ENCODE measurements at places on chromosomes 2 and 18.

GRCh38 chr2:64485961-64486360 is 32.0 kb downstream of the LGALSL start:
- DNase-seq: no peak

DNA sequence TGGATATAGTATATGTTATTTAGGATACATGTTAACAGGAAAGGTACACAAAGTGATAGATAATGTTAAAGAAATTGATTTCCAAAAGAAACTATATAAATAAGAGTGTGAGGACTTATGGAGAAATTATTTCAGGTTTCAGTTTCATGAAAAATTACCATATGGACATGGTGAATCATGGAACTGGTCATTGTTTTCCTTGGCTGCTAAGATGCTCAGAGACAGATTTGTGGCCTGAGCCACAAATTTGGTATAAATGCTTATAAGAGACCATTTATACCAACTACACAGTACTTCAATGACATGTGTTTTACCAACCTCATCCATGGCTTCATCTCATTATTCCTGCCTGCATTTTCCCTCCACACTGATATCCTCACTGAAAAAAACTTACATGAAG is 188.1 kb downstream of the FMNL2 start:
- no peak for DNase-seq

- DNase-seq: no peak
Measured at GRCh38 chr2:48007699-48008268, 101.5 kb upstream of the FBXO11 start.

GRCh38 chr18:26255695-26256622 is 29.7 kb downstream of the TAF4B start:
- no peak for DNase-seq

DNA sequence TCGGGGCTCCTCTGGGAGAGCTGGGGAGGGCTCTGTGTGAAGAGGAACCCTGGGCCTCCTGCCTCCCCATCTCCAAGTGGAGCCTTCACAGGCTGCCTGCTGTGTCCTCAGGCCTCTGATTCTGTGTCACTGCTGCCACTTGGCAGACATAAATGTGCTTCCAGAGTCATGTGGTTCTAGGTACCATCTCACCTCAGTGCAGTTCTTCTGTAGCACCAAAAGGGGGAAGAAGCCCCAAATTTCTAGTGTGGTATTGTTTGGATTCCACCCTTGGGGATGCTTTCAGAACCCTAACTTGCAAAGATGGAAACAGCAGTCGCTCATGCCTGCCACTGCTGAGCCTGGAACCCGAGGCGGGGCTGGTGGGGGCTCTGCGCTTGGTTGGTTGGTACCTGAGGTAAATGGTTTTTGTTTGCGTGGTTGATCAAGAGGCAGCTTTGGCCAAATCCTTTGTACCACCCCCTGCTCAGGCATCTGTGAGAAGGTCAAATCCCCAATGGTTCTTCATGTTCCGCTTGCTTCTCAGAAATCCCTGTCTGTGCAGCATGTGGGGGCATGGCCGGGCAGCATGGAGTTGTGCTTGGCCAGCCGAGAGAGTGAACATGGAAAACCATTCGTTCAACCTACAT is 27.5 kb downstream of the COA5 start:
- no peak for DNase-seq

GRCh38 chr2:2183176-2183575 is 147.9 kb downstream of the MYT1L start:
- no peak for DNase-seq

GRCh38 chr18:70384181-70384790 is 95.4 kb downstream of the SOCS6 start:
- no peak for DNase-seq

DNA sequence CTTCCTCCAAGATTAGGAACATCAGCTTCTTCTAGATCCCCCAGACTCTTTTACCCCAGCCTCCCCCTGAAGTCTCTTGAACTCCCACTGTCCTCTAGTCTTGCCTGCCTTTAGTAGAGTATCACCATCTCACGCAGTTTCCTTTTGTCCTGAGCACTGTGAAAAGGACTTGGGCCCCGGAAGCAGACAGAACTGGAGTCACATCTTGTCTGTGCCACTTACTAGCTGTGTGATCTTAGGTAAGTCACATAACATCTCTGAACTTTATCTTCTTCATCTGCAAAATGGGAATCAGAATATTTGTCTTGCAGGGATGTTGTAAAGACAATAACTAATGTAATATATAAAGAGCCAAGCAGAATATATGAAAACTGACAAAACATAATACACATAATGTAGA is 8.4 kb upstream of the TRABD2A start:
- no peak for DNase-seq

DNA sequence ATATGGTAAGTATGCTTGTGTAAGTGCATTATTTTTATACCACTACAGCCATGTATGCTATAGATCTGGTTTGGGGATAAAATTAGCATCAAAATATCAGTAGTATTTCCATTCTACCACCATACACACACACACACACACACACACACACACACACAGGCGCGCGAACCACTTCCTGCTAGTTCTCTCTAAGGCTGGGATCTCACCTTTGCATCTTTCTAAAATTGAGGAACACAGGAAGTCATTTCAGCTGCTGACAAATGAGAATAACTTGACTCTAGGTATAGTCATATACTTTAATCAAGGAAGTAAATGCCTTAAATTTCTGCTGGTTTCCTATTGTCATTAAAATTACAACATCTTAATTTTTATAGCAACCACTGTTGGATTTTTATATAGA is 72.5 kb downstream of the RBM43 start:
- peak; percentile 16 for DNase-seq

DNA sequence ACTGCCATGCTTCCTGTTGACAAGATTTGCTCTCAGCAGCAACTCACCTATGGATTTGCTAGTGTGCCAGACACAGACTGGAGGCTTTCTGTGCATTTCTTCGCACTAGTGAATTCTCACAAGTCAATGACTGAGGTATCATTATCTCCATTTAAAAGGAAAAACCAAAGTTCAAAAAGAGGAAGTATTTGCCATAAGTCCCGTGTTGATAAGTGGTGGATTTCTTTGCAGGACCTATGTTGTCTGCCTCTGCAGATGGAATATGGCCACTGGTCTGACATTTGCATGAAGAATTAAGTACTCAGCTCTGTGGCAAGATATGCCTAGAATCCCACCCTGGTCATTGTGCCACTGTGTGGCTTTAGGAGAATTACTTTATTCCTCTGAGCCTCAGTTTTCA is 299.6 kb downstream of the PAX3 start:
- DNase-seq: no peak

- no peak for DNase-seq
Measured at GRCh38 chr2:135825550-135826176, 11.3 kb downstream of the LCT start.

GRCh38 chr2:94984964-94985575 is 40.4 kb upstream of the MAL start:
- no peak for DNase-seq

DNA sequence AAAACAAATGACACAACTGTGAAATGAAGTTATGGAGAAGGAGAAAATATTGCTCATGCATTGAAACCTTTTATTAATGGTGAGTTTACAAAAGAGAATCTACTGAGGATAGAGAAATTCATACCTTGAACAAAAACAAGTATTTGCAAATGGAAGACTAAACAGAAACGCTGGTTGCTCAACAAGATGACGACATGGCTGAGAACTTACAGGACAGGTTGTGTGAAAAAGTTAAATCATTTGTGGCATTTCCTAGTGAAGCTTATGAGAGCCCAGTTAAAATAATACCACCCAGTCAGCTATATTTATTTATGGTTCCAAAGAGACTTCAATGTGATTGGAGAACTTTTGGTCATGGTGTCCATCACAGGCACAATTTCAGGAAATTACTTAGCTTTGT is 148.6 kb upstream of the PKDCC start:
- no peak for DNase-seq

- DNase-seq: no peak
Measured at GRCh38 chr2:233489666-233490065, 76.9 kb downstream of the USP40 start.

DNA sequence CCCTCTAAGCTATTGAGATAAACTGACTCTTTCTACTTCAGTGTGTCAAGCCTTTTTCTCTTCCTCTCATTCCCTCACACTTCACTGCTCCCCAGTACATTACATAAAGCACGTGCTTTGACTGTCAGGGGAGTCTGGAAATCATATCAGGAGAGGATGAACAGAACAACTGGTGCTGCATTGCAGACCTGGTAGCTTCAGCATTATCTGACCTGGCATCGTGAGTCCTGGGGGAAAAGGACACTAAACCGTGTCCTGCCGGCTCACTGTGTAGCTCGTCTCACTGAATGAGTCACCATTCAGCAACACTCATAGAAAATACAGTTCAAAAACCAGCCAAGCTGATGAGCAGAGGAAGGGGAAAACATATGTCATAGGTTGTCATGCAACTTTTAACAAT is 108.5 kb upstream of the UNC80 start:
- no peak for DNase-seq

GRCh38 chr2:128359841-128360240 is 41.2 kb upstream of the HS6ST1 start:
- no peak for DNase-seq

DNA sequence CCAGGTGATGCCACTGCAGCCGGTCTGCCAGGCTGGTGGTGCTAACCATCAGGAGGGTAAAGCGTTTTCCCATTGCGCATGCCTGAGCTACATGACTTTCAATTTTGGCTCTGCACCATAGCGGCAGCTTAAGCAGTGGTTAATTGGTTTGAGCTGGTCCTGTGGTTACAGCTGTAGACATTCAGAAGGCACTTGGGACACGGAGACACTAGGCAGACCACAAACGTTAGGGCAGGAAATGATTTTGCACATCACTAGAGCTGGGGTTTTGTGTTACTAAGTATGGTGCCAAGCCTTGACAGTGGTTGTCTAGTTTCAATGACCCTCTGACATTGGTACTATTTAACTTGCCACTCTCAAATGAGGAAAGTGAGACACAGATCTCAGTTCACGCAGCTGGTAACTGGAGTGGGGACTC is 28.9 kb upstream of the CNOT11 start:
- DNase-seq: peak; percentile 6

DNA sequence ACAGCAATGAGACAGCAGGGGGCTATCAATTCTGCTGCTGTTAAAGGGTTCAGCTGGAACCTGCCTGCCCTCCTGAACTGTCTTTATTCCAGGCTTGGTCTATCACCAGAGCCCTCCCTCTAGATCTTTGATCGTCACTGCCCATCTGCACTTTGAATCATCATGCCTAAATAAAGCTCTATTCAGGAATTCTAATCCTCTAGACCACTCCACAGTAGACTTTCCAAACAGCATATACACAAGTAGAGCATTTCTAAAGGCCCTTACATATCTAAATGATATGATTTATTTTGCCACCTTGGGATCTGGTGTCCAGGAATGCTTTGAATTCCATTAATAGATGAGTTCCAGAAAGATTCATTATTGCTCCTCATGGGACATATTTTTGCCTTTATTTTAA is 542.1 kb upstream of the SYT4 start:
- DNase-seq: no peak

DNA sequence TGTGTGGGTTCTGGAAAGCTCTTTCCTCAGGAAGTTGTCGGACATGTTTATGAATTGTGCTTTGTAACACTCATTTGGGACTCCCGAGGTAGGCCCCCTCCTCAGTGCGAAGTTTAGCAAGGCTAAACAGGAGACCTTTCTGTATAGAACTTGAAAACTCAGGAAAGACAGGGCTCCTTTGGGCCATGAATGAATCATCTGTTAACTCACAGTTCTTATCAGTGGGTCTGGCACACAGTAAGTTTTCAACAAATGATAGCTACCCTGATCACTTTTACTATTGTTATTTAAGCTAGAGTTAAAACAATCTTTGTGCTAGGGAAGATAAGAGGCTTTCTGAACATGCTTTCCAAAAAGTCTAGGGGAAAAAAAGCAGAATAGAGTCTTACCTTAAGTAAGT is 430.5 kb upstream of the ETAA1 start:
- no peak for DNase-seq

- no peak for DNase-seq
Measured at GRCh38 chr2:165640247-165640929, 153.7 kb downstream of the GALNT3 start.

GRCh38 chr18:8990276-8991031 is 112.0 kb upstream of the NDUFV2 start:
- no peak for DNase-seq

DNA sequence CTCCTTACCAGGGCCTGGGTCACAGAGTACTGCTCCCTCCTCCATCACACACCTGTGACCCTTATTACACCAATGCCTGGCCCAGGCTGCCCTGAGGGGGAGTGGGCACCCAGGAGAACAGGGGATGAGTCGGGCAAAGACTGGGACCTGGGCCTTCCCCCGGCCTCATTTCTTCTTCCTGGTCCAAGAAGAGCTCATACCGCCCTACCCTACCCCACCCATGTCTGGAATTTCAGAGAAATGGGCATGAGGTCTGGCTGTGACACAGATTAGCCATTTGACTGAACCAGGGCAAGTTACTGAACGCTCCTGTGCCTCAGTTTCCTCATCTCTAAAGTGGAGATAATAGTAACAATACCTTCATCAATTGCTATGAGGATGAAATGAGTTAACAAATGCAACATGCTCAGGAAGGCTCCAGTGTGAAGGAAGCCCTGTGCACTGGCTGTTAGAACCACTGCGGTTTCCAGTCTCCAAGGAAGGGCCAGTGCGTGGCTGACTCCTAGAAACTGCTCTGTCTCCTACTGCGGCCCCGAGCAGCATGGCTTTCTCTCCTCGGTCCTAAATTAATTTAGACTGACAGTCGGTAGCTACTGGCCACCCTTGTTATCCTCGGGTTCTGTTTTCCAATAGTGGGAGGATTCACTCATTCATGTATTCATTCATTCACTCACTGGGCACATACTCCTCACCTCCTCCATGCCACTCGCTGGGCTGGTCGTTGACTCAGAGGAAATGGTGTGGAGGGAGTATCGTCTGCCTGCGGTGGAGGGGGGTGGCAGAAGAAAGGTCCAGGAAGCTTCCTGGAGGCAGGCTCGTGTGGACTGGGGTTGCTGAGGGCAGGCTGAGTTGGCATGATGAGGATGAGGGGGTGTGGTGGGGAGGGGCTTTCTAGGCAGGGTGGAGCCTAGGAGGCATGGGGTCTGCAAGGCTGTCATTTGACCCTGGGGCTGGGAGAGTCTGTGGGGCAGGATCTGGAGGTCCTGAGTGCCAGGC is 175.6 kb downstream of the GLI2 start:
- no peak for DNase-seq

- no peak for DNase-seq
Measured at GRCh38 chr18:45232061-45232460, 383.2 kb upstream of the SLC14A2 start.

GRCh38 chr18:27948986-27949385 is 227.9 kb downstream of the CDH2 start:
- no peak for DNase-seq

DNA sequence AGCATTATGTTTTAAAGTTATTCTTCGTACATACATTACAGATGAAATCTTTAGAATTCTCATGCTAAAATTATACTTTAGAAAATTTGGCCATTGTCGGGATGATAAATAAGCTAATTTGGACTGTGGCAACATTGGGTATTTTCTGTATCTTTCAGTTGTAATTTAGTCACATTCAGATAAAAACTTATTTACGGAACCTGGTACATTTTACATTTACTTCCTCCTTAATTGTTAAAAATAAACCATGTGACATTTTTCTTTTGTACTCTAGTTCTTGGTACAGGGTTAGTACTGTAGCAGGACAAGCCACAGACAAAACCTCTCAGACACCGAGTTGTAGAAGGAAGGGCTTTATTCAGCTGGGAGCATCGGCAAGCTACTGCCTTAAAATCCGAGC is 4.2 kb downstream of the CNDP2 start:
- no peak for DNase-seq

- no peak for DNase-seq
Measured at GRCh38 chr2:8786463-8786862, 51.0 kb downstream of the KIDINS220 start.

GRCh38 chr2:172845028-172845630 is 109.5 kb downstream of the RAPGEF4 start:
- DNase-seq: no peak

GRCh38 chr2:176819306-176819705 is 393.3 kb upstream of the HNRNPA3 start:
- no peak for DNase-seq

Measured in T follicular helper cell (primary cell).